Type B pancreatic cell (in vitro differentiated cells): ENCODE measurements at places on chromosomes 1 and 21. TPM values are rescaled to one million over a fixed set of nuclear protein-coding genes. Genes with fewer than 3 reads are reported as not detected.

The REN gene
- total RNA-seq: 0.69 and 1.2 TPM in 2 replicates

The SYT6 gene
- total RNA-seq: 1.1 and 3.0 TPM in 2 replicates

The SMIM1 gene
- 10.8 and 15.1 TPM in 2 replicates for total RNA-seq

DNA sequence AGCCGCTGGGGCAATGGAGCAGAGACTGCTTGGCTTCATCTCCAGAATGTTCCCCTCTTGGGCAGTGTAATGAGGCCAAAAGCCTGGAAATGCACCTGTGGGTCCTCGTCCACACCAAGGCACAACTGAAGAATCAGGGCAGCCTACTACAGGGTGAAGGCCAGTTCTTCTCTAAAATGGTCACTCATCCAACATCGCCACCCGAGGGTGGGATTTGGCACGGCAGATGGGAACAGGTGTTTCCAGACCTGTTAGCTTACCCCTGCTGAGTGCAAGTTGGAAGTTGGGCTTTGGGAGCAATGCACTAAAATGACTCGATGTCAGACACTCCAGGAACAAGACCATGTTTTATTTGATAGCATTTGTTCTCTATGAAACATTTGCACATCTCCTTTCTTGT is 543.7 kb downstream of the NPHP4 start:
- peaks cover 31% of the 10 kb centered on the region for H3K27me3 ChIP-seq
- H3K4me1 ChIP-seq: no peaks in the 10 kb centered on the region
- DNase-seq: no peak
- H3K27ac ChIP-seq: no peak overlapping the region
- no peaks in the 10 kb centered on the region for H3K36me3 ChIP-seq

GRCh38 chr1:92972409-92973129 is 11.3 kb upstream of the DIPK1A start:
- DNase-seq: no peak
- H3K27ac ChIP-seq: no peak overlapping the region
- no peak overlapping the region for H3K4me3 ChIP-seq
- H3K4me1 ChIP-seq: peaks cover 5% of the 10 kb centered on the region
